MCF 10A (cell line): ENCODE measurements at places on chromosomes 2 and 18. TPM values are rescaled to one million over a fixed set of nuclear protein-coding genes. Genes with fewer than 3 reads are reported as not detected.
A peak's percentile ranks its signal among the peaks of the same experiment; 100 is the strongest.

- H3K27ac ChIP-seq = no peak overlapping the region
- peaks cover 12% of the 10 kb centered on the region for H3K4me1 ChIP-seq
- no peaks in the 10 kb centered on the region for H3K27me3 ChIP-seq
- H3K36me3 ChIP-seq = peaks cover 16% of the 10 kb centered on the region
- peak; percentile 13 for DNase-seq
Measured at GRCh38 chr2:152555048-152555447, 162.2 kb downstream of the PRPF40A start.

- DNase-seq = no peak
- H3K27me3 ChIP-seq = no peaks in the 10 kb centered on the region
- H3K4me1 ChIP-seq = no peaks in the 10 kb centered on the region
- H3K27ac ChIP-seq = no peak overlapping the region
- no peaks in the 10 kb centered on the region for H3K36me3 ChIP-seq
- H3K4me3 ChIP-seq = no peak overlapping the region
Measured at GRCh38 chr18:25587545-25587944, 235.6 kb upstream of the ZNF521 start.

- no peaks in the 10 kb centered on the region for H3K36me3 ChIP-seq
- DNase-seq = peak; percentile 20
- no peaks in the 10 kb centered on the region for H3K27me3 ChIP-seq
- H3K4me3 ChIP-seq = no peak overlapping the region
- no peak overlapping the region for H3K27ac ChIP-seq
- H3K4me1 ChIP-seq = no peaks in the 10 kb centered on the region
Measured at GRCh38 chr2:61707984-61708852, 145.6 kb downstream of the FAM161A start.

DNA sequence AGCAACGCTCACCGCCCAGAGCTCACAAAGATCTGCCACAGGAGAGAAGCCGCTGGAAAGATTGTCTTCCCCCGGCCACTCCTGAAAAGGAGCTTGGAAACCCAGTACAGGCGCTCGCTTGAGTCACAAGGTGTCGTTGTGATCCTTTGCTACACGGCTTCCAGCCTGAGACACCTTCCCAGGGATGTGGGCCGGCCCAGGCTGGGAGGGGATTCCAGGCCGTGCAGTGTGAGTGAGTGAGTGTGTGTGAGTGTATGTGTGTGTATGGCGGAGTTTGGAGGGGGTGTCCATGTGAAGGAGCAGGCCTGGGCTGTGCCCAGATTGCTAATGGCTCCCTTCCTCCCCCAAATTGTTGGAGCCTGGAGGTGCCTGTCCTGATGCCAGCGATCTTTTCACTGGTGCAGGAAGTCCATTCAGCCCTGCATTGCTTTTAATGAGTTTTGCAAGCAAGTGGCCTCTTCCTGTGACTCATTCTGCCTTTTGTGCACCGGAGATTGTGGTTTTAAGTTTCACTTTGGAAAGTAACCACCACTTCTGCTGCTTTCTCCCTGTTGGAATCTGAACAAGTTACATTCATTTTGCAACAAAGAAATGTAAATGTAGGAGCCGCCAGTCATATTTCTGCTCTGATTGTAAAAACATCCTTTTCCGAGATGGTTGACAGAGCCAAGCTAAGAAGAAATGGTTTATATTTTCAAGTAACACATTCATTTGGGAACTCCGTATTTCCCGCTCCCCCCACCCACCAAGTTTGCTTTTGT lies 83.7 kb downstream of the LPIN1 start:
- peak overlapping the region; percentile 46 for H3K27ac ChIP-seq
- DNase-seq = peak; percentile 98
- peak overlapping the region; percentile 62 for H3K4me3 ChIP-seq
- H3K27me3 ChIP-seq = no peaks in the 10 kb centered on the region
- peaks cover 44% of the 10 kb centered on the region for H3K36me3 ChIP-seq

GRCh38 chr18:27130065-27130630 lies 55.0 kb downstream of the CHST9 start:
- H3K36me3 ChIP-seq = no peaks in the 10 kb centered on the region
- H3K4me3 ChIP-seq = no peak overlapping the region
- H3K27me3 ChIP-seq = no peaks in the 10 kb centered on the region
- H3K4me1 ChIP-seq = no peaks in the 10 kb centered on the region

DNA sequence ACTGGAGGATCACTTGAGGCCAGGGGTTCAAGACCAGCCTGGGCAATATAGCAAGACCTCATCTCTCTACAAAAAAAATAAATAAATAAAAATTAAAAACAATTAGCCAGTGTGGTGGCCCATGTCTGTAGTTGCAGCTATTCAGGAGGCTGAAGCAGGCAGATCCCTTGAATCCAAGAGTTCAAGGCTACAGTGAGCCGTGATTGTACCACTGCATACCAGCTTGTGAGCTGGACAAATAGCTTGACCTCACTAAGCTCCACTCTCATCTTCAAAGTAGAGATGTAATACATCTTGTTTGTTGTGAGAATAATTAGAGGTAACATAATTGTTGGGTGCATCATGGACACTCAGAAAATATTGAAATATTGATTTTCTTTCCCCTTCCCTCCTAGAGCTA lies 31.1 kb upstream of the MAPRE2 start:
- no peak overlapping the region for H3K4me3 ChIP-seq
- DNase-seq = no peak
- no peaks in the 10 kb centered on the region for H3K4me1 ChIP-seq
- no peaks in the 10 kb centered on the region for H3K36me3 ChIP-seq
- no peak overlapping the region for H3K27ac ChIP-seq

DNA sequence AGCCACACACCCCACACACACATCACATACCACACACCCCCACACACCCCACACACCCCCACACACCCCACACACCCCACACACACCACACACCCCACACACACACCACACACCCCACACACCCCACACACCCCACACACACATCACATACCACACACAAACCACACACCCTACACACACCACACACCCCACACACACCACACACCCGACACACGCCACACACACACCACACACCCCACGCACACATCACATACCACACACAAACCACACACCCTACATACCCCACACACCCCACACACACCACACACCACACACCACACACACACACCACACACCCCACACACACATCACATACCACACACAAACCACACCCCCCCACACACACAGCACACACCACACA lies 22.4 kb downstream of the TWIST2 start:
- H3K4me3 ChIP-seq = no peak overlapping the region
- H3K27ac ChIP-seq = no peak overlapping the region
- peaks cover 29% of the 10 kb centered on the region for H3K4me1 ChIP-seq
- no peak for DNase-seq
- no peaks in the 10 kb centered on the region for H3K27me3 ChIP-seq

- DNase-seq = no peak
- no peak overlapping the region for H3K4me3 ChIP-seq
- H3K36me3 ChIP-seq = peaks cover 38% of the 10 kb centered on the region
Measured at GRCh38 chr2:174074831-174075230, 109.7 kb upstream of the SP3 start.

DNA sequence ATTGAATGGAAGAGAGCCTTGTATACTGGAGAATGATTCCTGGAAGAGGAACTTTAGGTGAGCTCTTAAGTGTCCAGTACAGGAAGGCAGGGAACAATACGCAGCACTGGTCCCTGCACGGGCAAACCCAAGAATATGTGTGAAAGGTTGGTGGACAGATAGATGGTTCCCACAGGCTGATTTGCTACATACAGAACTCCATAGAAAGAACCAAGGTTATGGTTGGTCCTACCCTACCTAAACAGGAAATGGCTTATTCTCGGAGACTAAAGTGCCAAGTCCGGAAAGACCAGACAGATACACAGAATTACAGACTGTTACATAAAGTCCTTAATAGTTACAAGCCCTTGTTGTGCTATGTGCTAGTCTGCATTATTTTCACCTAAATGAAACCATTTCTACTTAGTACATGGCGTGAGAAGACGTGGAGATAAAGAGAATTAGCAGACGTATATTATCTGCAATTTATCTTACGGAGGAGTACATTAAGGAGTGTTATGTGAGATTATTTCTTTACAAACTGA lies 1.2 kb downstream of the REV1 start:
- peak overlapping the region; percentile 89 for H3K4me3 ChIP-seq
- H3K27ac ChIP-seq = peak overlapping the region; percentile 93
- H3K27me3 ChIP-seq = no peaks in the 10 kb centered on the region
- peak; percentile 35 for DNase-seq

DNA sequence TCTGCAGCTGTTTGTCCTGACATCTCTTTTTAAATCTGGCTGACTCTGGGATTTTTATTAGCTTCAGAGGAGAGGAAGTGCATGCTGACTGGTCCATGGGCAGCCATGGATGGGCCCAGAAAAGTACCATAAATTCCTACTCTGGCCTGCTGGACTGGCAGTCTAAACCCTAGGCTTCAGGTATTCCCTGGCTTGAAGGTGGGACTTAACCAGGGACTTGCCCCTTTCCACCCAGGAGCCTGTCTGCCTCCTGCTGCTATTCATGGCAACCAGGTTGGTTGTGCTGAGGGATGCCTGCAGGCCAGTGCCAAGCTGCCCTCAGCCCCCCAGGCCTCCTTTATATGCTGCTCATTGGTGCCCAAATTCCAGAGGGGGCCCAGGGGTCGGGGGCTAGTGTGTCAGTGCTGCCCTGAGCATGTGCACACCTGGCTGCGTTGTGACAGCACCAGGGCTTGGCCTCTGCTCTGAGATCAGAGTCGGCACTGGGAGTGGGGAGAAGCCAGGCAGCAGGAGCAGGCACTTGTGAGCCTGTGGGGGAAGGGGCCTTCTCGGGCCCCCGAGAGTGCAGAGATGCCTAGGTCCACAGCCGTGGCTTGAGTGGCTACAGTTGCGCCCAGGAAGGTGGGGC lies 195.7 kb upstream of the TFPI start:
- DNase-seq = no peak
- H3K36me3 ChIP-seq = no peaks in the 10 kb centered on the region
- no peak overlapping the region for H3K27ac ChIP-seq
- H3K4me1 ChIP-seq = peaks cover 10% of the 10 kb centered on the region
- no peak overlapping the region for H3K4me3 ChIP-seq

DNA sequence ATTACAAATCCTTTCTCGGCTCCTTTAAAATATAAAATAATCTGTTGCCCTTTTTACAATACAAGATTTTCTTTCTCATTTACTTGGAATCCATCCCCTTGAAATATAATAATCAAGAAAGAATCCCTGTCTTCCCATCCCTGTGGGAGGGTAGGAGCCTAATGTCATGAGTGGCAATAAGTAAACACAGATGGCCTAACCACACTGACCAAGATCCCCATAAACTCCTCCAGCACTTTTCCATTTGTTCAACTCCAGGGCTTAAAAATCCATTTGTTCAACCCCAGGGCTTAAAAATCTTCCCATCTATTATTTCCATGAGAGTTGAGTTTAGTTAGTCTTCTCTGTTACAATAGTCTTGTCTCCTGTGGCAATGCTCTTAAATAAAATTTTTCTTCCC lies 297.6 kb downstream of the CDH7 start:
- no peaks in the 10 kb centered on the region for H3K4me1 ChIP-seq
- no peaks in the 10 kb centered on the region for H3K36me3 ChIP-seq
- peaks cover 51% of the 10 kb centered on the region for H3K27me3 ChIP-seq
- no peak for DNase-seq
- H3K4me3 ChIP-seq = no peak overlapping the region

- H3K4me1 ChIP-seq = no peaks in the 10 kb centered on the region
- H3K27me3 ChIP-seq = no peaks in the 10 kb centered on the region
- H3K4me3 ChIP-seq = no peak overlapping the region
- no peak for DNase-seq
- no peaks in the 10 kb centered on the region for H3K36me3 ChIP-seq
- H3K27ac ChIP-seq = no peak overlapping the region
Measured at GRCh38 chr18:28846958-28847357, 670.0 kb upstream of the CDH2 start.

DNA sequence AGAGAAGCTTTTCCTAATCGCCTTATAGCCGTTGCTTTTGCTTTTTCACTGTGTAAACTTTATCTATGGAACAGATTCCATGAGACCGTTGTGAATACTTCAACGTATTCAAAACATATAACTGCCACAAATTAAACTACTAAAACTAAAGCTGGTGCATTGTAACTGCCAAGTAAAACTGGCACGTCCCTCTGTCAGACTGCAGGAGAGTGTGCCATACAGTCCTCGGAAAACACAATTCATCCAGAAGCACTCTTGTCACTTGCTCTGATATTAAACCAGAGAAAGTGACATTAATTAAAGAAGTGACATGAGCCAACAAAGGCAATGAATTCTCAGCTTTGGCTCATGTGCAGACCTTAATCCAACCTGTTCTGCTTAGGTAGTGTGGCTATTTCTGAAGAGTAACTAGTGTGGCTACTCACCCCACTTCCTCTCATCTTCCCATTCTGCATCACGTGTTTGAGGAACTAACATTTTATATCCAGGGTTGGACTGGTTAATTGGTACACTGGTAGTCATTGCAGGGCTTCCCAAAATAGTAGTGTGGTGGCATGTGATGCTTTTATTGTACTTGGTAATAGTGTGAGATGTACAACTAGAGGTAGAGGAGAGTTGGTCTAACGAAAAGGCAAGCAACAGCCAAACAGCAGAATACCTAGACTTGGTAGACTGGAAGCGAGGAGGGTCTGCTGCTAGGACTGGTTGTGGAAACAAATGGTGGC lies 9.7 kb downstream of the VRK2 start:
- peaks cover 23% of the 10 kb centered on the region for H3K4me1 ChIP-seq
- H3K4me3 ChIP-seq = no peak overlapping the region
- peaks cover 27% of the 10 kb centered on the region for H3K36me3 ChIP-seq
- peak overlapping the region; percentile 5 for H3K27ac ChIP-seq
- DNase-seq = no peak
- no peaks in the 10 kb centered on the region for H3K27me3 ChIP-seq

DNA sequence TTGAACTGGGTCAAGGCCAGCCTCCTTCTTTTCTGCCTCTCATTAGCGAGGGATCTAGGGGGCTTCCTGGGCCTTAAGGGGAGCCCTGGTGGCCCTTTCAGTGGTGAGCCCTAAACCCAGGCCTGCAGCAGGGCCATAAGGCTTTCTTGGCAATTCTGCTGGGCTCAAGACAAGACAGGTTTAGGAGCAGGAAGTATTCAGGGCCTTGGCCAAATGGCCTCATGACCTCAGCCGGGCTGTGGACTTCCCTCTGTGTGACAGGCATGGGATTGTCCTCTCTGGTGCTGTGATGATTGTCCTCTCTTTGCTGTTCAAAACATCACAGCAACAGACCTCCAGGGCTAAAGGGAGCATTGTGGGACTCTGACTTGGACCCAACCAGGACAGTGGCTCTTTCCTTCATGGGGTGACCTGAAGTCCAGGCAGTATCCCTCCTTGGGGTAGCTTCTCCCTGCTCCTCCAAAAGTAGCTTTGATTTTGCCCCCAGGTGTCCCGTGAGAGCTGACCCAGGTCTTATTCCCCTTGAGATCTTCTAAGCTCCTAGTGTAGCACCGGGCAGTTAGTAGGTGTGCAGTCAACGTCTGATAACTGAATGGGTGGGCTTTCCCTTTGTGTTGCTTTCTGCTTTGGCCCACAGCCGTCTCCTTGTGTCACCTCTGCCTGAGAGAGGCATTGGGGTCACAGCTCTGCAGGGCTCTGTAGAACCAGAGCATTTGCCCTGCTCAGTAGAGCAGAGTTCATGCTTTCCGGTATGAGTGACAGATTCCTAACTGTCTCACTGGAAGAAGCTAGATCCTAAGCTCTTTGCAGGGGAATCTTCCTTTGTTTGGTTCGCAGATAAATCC lies 14.7 kb downstream of the FOSL2 start:
- peaks cover 32% of the 10 kb centered on the region for H3K4me1 ChIP-seq
- H3K4me3 ChIP-seq = no peak overlapping the region
- H3K36me3 ChIP-seq = no peaks in the 10 kb centered on the region
- DNase-seq = no peak

The UGT1A4 gene
- total RNA-seq = 0.12 TPM in 1 of 2 replicates, not detected in the other

The ITGB6 gene
- 3.8 and 6.9 TPM in 2 replicates for total RNA-seq

The CHRND gene
- total RNA-seq = not detected in 2 replicates

The KRTCAP3 gene
- total RNA-seq = 4.1 and 6.9 TPM in 2 replicates

The SESTD1 gene
- 43.0 and 58.5 TPM in 2 replicates for total RNA-seq

The ALPP gene
- total RNA-seq = 0.35 and 0.64 TPM in 2 replicates

The CCDC142 gene
- total RNA-seq = 10.1 and 16.4 TPM in 2 replicates

The FBXO15 gene
- 0.79 and 0.91 TPM in 2 replicates for total RNA-seq
